ENCODE measurements at places on chromosomes 4 and X. TPM values are rescaled to one million over a fixed set of nuclear protein-coding genes. Genes with fewer than 3 reads are reported as not detected.
A peak's percentile ranks its signal among the peaks of the same experiment; 100 is the strongest.

The CDS1 gene
- 1.7 TPM for total RNA-seq

GRCh38 chrX:69362354-69362753 is 141.8 kb upstream of the NALF2 start:
- DNase-seq, result peak; percentile 12

GRCh38 chr4:39975488-39976089 is 2.1 kb downstream of the PDS5A start:
- no peak for DNase-seq

- DNase-seq, result no peak
Measured at GRCh38 chrX:100731441-100732281, at the start of gene SYTL4. Gene SYTL4, minus strand, starts transcription at chrX:100732121. Its CDS starts 30,084 bp downstream, at chrX:100702037.

DNA sequence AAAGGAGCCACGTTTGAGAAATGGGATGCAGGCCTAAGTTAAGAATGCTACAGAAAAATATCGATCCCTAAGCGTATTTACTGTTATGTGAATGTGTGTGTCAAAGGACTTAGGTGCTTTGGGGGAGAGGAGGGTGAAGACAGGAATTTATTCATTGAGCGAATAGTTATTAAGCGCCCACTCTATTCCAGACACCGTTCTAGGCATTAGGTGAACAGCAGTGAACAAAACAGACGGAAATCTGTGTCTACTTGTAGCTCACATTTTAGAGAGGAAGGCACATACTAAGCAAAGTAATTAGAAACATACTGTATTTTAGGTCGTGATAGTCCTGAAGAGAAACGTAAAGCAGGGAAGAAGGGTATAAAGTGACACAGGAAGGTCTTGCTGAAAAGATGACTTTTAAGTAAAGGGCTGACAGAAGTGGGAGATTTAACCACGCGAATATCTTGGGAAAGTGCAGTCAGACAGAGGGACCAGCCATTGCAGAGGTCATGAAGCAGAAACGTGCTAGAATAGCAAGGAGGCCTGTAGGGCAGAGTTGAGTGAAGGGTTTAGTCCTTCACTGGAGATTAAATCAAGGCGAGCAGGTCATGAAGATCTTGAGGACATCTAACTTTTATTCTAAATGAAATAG is 541 bp downstream of the AIMP1 start:
- peak; percentile 6 for DNase-seq

DNA sequence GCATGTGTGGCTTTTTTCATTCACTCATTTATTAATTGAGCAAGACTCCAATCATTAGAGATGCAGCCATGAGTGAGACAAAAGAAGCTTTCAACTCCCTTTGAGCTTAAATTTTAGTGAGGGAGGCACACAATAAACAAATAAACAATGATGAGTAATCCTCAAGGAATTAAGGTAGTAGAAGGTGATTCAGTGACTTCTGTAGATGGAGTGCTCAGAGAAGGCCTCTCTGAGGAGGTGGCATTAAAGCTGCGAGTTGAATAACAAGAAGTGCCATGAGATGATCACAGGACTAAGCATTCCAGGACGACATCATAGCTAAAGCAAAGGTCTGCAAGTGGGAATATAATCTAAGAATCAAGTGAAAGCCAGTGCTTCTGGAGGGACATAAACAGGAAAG is 77.6 kb downstream of the NWD2 start:
- no peak for DNase-seq

DNA sequence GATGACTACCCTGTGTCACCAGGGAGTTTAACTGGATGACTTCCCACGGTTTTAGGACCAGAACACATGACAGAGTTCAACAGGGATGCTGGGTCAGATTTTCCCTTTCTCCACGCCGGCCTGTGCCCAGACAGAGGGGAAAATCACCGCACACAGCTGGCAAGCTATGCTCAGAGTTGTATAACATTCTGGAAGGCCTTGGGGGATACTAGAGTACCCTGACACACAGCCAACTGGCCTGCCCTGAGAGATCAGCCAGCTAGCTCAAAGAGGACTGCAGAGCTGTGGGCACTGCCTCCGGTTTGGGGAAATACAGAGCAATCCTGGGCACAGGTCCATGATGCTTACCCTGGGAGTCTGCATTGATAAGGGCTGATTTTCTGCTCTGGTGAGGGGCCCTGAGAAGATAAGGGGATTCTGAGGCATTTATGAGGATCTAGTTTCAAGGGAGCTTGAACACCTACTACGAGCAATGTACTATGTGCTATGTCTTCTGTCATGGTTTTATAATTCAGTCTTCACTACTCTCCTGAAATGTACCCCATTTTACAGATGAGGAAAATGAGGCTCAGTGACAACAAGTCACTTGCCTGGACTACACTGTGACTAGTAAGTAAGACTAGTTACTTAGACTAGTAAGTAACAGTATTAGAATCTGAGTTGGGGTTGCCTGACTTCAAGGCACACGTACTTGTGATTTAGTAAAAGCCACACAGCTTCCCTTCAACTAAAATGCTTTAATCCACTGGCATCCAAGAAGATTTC is 14.7 kb downstream of the C4orf54 start:
- DNase-seq, result peak; percentile 38

GRCh38 chrX:153903991-153904957 is at the start of gene AVPR2:
Gene AVPR2, plus strand, starts transcription at chrX:153904673. Its CDS starts 473 bp downstream, at chrX:153905146.
- DNase-seq, result peak; percentile 45

Data from umbilical cord (tissue), 2 donors.